Left colon (tissue), 2 donors: ENCODE measurements at places on chromosomes 7 and 10. TPM values are rescaled to one million over a fixed set of nuclear protein-coding genes. Genes with fewer than 3 reads are reported as not detected.
A peak's percentile ranks its signal among the peaks of the same experiment; 100 is the strongest.

GRCh38 chr7:33517191-33517590, 387.8 kb downstream of the BBS9 start:
- DNase-seq: no peak

- peak; percentile 24 for DNase-seq
These were observed 234.6 kb downstream of the ZMYND11 start for GRCh38 chr10:369684-370448.

DNA sequence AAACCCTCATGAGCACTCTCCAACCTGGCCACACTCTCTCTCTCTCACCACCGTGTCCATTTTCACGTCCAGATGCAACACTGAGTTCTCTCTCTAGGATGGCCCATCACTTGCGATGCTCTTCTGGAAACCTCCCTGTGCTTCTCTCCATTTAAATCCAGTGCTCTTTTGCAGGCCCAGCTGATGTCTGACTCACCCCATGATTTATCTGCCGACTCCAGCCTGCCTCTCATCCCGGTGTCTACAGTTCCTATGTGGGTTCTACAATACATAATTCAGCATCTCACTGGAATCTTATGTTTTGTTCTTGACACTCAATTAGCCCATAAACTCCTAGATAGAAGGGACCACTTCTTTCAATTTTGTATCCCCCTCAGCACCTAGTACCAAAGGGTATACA, 5.0 kb downstream of the TPK1 start:
- no peak for DNase-seq

- no peak for DNase-seq
These were observed 51.9 kb downstream of the DDC start for GRCh38 chr7:50513166-50513871.

DNA sequence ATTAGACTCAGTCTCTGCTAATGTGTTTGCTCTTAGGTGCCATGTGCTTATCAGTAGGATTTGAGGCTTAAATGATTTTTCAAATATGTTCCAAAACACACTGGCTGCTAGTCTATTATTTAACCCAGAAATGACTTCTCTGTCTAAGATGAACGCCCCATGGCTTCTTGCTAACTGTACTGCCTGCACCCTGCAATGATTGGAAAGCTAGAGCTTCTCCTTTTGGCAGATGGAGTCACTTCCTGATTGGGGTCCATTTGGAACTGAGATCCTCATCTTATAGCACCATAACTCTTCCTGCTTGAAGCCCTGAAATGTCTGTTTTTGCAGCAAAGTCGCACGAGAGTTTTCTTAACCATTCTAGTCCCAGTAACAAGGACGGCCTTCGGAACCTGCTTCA, 186.5 kb upstream of the ADO start:
- DNase-seq: no peak

- no peak for DNase-seq
These were observed 20.6 kb upstream of the USP6NL start for GRCh38 chr10:11631890-11632587.

DNA sequence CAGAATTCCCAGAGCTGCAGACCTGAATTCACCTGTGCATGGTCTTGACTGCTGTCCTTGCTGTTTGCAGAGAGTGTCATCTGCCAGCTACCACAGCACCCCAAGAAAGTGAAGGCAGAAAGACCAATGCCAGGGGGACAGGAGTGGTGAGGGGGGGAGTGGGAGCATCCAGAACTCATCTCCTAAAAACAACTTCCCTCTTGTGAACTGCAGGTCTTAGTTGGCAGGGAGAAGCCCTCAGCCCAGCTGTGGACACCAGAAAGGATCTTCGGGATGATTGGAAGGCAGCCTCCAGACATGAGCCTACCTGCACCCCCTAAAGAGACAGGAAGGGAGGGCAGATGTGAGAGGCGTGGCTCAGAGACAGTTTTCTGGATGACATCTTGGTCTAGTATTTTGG, 615.8 kb upstream of the MGMT start:
- DNase-seq: no peak

- no peak for DNase-seq
These were observed 105.1 kb upstream of the NPVF start for GRCh38 chr7:25333296-25333928.

GRCh38 chr7:16929146-16929762, 47.5 kb upstream of the AGR3 start:
- no peak for DNase-seq

- no peak for DNase-seq
These were observed 91.4 kb downstream of the FAM107B start for GRCh38 chr10:14683256-14683655.

DNA sequence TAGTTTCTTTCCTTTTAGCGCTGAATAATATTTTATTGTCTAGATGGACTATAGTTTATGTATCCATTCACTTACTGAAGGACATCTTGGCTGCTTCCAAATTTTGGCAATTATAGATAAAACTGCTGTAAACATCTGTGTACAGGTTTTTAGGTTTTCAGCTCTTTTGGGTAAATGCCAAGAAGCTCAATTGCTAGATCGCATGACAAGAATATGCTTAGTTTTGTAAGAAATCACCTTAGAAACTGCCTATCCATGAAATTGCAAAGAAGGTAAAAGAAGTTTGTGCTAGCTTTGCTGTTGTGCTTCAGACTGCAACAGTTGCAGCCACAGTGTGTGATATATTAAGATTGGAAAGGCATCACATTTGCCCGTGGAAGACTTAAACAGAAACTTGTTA, 103.2 kb upstream of the TNS3 start:
- no peak for DNase-seq

- DNase-seq: no peak
These were observed 929.9 kb upstream of the MBL2 start for GRCh38 chr10:53702489-53702888.

DNA sequence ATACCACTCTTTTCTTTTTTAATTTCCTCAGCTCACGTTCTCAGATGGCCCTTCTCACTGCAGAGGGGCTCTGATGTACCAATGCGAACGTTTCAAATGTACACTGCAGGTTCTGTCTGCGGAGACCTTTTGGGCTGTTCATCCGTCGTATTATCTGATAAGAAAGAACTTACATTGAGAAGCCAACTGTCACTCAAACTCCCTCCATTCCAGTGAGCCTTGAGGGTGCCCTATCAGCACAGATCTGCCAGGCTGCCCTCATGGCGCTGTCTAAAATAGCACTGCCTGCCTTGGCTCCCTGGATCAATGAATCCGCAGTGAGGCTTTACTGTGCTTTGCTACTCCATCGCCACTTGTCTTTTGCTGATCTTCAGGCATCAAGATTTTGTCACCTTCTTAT, 61.8 kb downstream of the ARL5B start:
- DNase-seq: no peak

DNA sequence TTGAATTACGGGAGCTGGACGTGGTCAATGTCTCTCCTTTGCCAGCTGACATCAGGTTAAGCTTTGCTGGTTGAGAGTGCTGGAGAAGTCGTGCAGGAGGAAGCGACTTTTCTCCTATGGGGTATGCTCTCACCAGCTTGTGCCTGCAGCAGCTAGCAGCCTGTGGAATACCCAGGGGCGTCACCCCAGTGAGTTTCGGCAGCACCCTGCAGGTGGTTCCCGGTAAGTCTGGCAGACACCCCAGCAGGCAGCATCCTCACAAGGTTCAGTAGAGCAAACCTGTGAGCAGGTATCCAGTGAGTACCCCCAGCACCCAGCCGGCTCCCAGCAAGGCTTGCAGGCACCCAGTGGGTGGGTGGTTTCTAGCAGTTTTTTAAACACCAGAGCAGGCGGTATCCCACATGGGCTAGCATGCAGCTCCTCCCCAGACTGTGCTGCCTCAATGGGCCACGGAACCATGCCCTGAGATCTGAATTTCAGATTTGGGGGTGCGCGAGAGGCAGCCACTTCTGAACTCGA, 74.8 kb upstream of the SVIL start:
- DNase-seq: no peak

DNA sequence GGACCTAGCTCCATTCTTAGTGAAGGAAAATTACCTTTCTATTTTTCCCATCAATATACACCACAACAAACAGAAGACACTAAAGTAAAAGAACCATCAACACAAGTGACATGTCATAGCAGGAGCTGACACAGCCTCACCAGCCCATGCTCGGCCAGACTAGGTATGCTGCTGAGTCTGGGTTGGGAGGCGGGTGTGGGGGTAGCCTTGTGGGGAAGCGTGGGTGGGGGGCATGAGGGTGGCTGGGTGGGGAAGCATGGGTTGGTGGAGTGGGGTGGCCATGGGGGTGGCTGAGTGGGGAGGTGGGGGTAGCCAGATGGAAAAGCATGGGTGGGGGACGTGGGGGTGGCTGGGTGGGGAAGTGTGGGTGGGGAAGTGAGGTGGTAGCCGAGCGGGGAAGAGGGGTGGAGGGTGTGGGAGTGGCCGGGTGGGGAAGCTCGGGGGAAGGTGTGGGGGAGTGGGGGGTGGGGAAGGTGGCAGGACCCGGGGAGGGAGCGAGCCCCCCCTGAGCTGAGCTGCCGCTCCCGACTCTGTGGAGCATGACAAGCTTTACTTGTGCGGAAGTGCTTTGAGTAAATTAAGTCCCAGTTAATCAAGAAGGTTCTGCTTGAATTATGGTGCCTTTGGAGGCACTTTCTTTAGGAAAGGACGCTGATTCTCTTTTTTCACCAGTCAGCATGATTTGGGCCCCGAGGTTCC, 294.6 kb upstream of the ZNF32 start:
- no peak for DNase-seq

- DNase-seq: no peak
These were observed 62.7 kb downstream of the KAT6B start for GRCh38 chr10:74888962-74889661.

OR6B1 gene
- not detected for total RNA-seq

HYAL4 gene
- not detected for total RNA-seq

SAMD9 gene
- 24.5 TPM for total RNA-seq

ACTR3C gene
- total RNA-seq: 20.2 TPM

DGKB gene
- 0.39 TPM for total RNA-seq
